Stimulated activated CD8-positive, alpha-beta memory T cell treated with anti-CD3 and anti-CD28 coated beads, Interleukin-7, amount 100 ng/mL, for 24 hours (primary cell): ENCODE measurements at places on chromosomes 1 and 21.

DNA sequence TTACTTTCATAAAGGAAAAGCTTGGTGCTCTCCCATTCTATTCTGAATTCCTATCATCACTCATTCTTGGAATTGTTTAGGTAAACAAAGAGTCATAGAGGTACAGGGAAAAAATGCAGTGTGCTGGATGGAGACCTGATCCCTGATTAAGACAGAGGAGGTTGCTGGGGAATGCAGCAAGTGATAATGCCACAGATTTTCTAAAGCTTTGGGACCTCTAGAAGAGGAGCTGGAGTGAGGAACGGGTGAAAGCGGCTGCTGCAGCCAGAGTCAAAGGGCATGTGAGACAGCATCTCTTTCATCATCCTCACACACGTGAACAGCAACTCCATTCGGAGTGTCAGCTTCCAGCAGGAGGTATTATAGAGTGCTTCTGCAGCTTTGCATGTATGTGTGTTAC, 54.9 kb upstream of the DIPK1A start:
- no peak for DNase-seq

- DNase-seq = no peak
These were observed 252.5 kb downstream of the SIPA1L2 start for GRCh38 chr1:232377494-232377770.

DNA sequence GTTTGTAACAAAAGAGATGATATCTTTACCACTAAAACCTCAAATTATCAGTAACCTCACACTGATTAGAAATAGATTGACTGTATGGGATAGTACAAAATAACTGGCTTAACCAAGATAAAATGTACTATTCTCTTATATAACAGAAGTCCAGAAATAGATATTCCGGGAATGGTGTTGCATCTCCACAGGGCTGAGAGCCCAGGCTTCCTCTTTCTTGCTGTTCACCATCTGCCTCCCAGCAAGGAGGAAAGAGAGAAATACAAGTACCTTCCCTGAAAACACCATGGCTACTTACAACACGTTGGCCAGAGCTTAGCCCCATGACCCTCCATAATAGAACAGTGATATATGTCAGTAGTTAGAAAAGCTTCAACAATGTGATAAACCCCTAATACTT, 47.0 kb upstream of the KCNK1 start:
- no peak for DNase-seq

DNA sequence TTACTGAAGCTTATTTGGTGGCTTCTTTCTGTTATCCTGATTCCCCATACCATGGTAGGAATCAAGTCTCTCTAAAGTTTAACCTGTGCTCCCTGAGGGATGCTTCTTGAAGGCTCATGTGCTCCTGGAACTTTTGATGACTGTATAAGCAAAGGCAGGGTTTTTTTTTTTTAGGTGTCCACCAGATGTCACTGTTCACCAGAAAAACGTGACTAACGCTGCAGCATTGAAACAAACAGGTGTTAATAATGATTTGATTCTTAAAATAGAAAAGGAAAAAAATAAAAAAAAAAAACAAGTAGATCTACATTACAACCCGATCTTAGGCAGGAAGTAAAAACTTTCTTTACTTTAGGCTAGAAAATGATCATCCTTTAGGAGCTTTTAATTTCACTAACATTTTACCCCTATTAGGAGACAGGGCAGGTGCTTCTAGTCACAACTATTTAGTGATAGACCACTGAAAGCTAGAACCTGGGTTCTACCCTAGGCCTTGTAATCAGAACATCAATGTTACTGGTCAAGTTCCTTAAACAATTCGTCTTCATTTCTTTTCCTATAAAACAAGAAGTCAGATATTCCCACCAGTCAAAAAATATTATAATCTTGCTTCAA, 223.0 kb downstream of the PLA2G4A start:
- no peak for DNase-seq

- DNase-seq = no peak
These were observed 28.0 kb upstream of the EDARADD start for GRCh38 chr1:236365999-236366570.

GRCh38 chr1:82721702-82722101, 921.0 kb downstream of the ADGRL2 start:
- no peak for DNase-seq

DNA sequence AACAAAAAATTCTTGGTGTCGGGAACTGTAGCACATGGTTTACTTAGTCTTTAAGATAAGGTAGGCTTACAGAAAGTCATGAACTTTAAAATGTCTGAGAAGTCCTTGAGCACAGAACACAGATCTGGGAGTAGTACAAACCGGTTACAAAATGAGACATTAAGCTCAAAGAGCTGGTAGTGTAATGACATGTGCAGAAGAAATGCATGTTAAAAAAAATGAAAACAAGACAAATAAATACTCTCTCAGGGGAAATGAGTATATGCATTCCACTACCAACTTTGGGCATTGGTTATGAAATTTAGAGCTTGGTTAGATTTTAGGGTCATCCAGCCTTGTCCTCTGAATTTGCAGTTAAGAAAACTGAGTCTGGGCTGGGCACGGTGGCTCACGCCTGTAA, 91.5 kb upstream of the F3 start:
- DNase-seq = no peak
